ENCODE measurements at places on chromosomes 5 and 9.

GRCh38 chr9:112334432-112334841 lies 1.0 kb upstream of the PTBP3 start:
- no peak for DNase-seq

- no peak for DNase-seq
These were observed 200.5 kb upstream of the KLF9 start for GRCh38 chr9:70614786-70615463.

GRCh38 chr5:150670948-150671310 lies 9.9 kb downstream of the MYOZ3 start:
- DNase-seq: no peak

DNA sequence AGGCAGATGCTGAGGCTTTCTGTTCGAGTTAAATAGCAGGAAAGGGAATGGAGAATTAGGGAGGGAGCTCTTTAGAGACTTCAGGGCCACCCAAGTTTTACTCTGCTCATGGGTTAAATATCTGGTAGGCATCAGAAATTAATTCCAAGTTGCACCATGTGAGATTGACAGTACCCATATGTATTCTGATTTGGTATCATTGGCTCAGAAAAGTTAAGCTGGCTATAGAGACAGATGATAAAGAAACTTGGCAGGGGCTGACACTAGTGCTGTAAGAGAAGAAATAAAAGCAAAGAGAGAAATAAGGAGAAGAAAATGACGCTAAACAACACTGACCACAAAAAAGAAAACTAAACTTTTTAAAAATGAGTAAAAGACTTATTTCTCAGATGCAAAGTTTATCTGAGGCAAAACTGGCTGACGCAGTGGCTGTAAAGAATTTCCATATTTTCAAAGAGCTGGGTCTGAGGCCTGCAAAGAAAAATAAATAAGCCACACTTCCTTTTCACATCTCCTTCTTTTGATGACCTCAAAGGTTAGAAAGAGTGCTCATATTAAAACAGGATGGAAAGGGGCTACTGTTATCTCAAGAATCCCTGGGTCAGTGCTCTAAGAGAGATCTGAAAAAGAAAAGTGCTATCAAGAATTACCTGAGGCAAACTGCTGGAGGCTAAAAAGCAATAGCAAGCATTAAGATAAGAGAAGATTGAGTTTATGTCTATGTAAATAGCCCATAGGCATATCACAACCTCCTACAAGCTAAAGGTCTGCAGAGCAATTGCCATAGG lies 399.0 kb upstream of the MEF2C start:
- no peak for DNase-seq

All from 8988T (cell line).